RWPE2 (cell line): ENCODE measurements at places on chromosomes 12 and 14.

- peak; percentile 52 for DNase-seq
Observed at GRCh38 chr14:102982852-102983470, 60.5 kb downstream of the AMN start.

- no peak for DNase-seq
Observed at GRCh38 chr14:57291692-57292647, 23.2 kb downstream of the AP5M1 start.

DNA sequence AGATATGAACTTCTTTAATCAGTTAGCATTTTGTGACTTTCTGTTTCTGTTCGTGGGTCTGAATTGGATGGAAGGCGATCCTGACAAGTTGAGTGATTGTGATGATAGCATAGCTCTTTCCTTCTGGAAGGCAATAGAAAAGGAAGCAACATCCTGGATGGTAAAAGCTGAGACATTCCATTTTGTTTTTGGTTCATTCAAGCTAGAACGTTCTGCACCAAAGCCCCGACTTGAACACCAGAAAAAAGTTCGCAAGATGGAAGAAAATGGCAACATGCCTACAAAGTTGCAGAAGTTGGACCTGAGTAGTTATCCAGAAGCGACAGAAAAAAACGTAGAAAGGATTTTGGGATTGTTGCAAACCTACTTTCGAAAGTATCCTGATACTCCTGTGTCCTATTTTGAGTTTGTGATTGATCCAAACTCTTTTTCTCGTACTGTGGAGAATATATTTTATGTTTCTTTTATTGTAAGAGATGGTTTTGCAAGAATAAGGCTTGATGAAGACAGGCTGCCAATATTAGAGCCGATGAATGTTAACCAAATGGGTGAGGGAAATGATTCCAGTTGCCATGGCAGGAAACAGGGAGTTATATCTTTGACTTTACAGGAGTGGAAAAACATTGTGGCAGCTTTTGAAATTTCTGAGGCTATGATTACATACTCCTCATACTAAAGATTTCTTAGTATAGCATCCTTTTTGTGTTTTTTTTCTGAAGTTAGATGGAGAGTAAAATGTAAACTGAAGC, 896 bp downstream of the EID3 start:
- DNase-seq, result no peak

- no peak for DNase-seq
Observed at GRCh38 chr14:51328772-51329353, 88.8 kb downstream of the TMX1 start.
